NCI-H2029 (cell line): ENCODE measurements at places on chromosomes 4 and X.

DNA sequence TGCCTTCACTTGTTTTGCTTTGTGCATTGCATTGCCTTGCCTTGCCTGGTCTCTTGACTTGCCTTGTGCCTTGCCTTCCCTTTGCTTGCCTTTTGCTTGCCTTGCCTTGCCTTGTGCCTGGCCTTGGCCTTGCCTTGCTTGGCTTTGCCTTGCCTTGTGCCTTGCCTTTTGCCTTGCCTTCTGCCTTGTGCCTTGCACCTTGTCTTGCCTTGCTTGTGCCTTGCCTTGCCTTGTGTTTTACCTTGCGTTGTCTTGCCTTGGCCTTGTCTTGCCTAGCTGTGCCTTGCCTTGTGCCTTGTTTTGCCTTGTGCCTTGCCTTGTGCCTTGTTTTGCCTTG, 95.3 kb downstream of the TAB3 start:
- DNase-seq, result no peak

DNA sequence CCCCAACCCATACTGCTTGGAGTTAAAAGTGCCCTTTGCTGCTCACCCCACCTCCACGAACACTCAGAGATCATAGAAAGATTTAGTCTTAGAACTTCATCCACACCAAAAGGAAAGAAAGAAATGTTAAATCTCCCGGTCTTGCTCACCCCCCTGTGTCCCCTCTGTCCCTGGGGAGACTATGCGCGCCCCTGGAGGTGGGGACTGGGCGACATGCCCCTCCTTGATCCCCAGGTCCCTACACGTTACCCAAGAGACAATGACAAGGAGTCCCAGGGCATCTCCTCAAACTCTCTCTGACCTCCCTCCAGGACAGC, 620 bp downstream of the ITM2A start:
- no peak for DNase-seq

DNA sequence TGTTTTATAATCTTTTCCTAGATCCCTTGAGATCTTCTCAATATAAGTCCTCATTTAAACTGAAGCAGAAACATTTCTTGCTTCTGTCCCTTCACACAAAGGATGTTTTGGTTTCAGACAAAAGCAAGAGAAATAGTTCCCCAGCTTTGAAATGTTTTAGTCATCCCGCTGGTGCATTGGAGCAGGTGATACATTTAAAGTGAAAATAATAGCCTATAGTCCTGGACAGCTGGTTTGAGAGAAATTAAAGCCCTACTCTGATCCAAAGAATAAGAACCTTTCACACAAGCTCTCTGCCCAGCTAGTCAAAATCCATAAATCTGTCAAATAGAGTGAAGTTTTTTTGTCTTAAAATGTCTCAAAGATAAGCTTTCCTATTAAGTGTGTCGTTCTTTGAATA, 79.4 kb downstream of the LUZP4 start:
- no peak for DNase-seq

DNA sequence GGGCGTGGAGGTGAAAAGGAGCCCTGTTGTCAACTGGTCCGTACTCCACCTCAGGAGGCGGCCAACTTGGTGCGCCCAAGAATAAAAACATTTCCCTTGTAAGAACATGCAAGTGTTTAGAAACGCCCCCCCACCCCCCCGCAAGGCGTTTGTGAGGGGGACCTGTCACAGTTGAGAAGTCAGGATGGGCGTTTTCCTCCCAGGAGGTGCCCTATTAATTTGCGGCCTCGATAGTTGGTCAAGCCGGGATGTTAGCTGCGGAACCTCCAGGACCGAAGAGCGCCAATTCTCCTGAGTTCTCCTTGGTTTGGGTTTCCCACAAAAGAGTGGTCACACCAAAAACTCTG, 651 bp upstream of the SAP30 start:
- no peak for DNase-seq

- no peak for DNase-seq
These were observed 83.6 kb downstream of the PPP1R2C start for GRCh38 chrX:42694260-42694815.

GRCh38 chrX:138073626-138074025, 507.7 kb downstream of the ZIC3 start:
- no peak for DNase-seq

DNA sequence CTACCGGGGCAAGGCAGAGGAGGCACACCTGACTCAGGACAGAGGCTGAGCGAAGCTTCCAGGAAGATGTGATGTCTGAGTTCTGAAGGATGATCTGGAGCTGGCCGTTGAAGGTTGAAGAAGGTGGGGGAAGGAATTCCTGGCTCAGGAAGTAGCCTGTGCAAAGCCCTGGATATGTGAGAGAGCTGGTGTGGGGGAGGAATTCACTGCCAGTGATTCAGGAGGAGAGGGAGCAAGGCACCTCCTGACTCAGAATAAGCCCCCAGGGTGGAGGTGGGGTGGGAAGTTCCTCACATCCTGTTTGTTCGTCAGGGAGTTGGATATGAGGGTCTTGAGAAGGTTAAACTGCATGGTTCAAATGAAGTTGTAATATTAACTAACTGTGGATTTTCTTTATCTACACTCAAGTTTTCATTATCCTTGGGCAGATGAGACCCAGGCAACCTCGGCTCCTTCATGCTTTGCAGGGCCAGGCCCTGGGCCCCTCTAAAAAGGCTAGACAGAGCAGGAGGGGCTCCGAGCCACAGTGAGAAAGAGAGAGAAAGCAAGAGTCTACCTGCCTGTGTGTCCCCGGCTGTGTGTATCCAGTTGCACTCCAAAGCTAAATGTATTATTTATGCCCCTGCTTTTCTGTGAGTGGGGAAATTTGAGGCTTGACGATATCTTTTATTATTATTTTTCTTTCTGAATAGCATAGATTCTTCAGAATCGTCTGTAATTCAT, 7.1 kb downstream of the NHSL2 start:
- no peak for DNase-seq

- no peak for DNase-seq
These were observed 67.9 kb downstream of the AFF1 start for GRCh38 chr4:87002682-87003043.

DNA sequence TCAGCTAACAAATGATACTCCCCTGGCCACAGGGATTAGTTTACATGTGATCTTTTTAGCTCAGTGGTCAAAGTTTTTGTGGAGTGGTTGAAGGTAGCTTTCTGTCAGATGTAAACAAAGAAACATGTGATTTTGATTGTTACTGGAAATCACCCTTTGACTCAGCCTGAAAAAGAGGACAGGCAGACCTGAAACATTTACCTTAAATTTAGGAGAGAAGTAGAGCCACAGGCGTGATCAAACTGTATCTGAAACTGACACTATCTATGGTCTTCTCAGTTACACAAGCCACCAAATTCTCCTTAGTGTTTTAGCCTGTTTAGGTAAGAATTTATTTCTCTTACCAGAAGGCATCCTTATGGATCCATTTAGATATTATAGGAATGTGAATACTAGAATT, 136.7 kb downstream of the CBLL2 start:
- DNase-seq, result no peak

- DNase-seq, result no peak
These were observed 176.4 kb downstream of the IL13RA2 start for GRCh38 chrX:114841051-114841450.

DNA sequence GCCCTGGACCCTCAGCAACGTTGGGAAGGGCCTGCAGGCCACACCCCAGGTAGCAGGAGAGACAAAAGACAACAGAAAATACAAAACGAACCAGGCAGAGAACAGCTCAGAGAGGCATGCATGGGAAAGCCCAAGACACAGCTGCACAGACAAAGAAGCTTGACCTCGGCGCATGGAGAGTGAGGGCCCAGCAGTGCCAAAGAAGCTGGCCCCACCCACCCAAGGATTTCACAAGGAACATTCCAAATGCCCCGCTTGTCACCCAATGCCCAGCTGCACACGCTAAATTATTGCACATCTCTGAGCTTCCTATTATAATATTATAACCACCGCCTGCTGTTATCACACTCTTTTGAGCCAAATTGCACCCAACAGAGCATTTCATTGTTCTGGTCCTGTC, 147.7 kb upstream of the TBL1X start:
- no peak for DNase-seq

- no peak for DNase-seq
These were observed 1601.7 kb upstream of the TENM3 start for GRCh38 chr4:180641495-180641894.

DNA sequence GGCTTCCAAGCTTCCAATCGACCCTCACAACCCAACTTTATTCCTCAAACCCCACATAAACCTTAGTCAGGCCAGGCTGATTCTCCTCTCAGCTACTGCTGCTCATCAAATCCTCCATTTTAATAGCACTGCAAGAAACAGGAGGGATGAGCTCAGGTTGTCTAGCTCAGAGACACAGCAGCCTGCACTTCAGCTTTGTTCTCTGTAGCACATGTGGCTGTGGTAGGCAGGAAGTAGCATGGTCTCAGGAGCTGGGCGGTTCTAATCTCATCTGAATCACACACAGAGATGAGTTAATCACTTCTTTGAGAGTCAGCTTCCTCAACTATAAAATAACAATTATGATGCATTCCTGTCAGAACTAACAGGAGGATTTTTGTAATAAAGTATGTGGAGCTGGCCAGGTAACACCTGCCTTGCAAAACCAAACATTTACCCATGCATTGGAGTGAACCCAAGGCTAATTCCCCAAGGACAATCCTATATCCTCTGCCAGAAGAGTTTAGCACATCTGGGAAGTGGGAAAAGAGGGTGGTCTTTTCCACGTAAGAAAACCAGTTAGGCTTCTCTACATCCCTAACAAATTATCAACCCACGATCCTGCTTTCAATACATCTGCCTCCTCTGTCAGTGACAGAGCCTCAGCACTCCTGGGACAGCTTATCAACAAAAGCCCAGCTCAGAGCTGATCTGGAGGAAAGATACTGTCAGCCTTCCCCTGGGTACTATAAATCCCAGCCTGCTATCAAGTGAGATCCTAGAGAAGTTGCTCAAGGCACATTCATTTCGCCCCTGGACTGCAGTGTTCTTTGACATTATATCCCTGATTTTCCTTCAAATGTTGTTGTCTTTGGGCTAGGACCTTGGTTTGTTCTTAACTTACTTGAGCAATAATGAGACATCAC, 32.8 kb downstream of the ELOVL6 start:
- peak; percentile 52 for DNase-seq
